ENCODE measurements at places on chromosomes 12 and 14. TPM values are rescaled to one million over a fixed set of nuclear protein-coding genes. Genes with fewer than 3 reads are reported as not detected.

FGD6 gene
- total RNA-seq = 1.6 TPM

AQP2 gene
- not detected for total RNA-seq

NGB gene
- not detected for total RNA-seq

HAL gene
- total RNA-seq = 0.17 TPM

FSCB gene
- not detected for total RNA-seq

LYZ gene
- 3.3 TPM for total RNA-seq

LGR5 gene
- not detected for total RNA-seq

GUCY2C gene
- not detected for total RNA-seq

FAM186B gene
- total RNA-seq = 1.0 TPM

ETFRF1 gene
- 30.1 TPM for total RNA-seq

TMEM179 gene
- total RNA-seq = not detected

KIF5A gene
- total RNA-seq = 0.60 TPM

ASIC1 gene
- total RNA-seq = 2.9 TPM

RAPGEF3 gene
- 0.25 TPM for total RNA-seq

AKAP5 gene
- total RNA-seq = 3.7 TPM

CCND2 gene
- total RNA-seq = 155 TPM

ACVR1B gene
- total RNA-seq = 12.0 TPM

KLRC2 gene
- total RNA-seq = 2.8 TPM

CYP27B1 gene
- total RNA-seq = 2.0 TPM

TNFAIP2 gene
- total RNA-seq = 0.90 TPM

TAS2R9 gene
- not detected for total RNA-seq

RPS6KL1 gene
- 8.9 TPM for total RNA-seq

IL26 gene
- not detected for total RNA-seq

OTOGL gene
- total RNA-seq = not detected

CCDC196 gene
- total RNA-seq = not detected

CDK2 gene
- total RNA-seq = 13.5 TPM

KCNA5 gene
- total RNA-seq = not detected

ACADS gene
- 7.3 TPM for total RNA-seq

TAS2R50 gene
- total RNA-seq = not detected

TGM1 gene
- total RNA-seq = 3.6 TPM

RABGGTA gene
- 59.1 TPM for total RNA-seq

ATXN3 gene
- total RNA-seq = 27.2 TPM

ESRRB gene
- total RNA-seq = 0.36 TPM

EML1 gene
- not detected for total RNA-seq

IKZF4 gene
- total RNA-seq = 2.5 TPM

KRT3 gene
- not detected for total RNA-seq

GALNT6 gene
- total RNA-seq = 10.8 TPM

SMIM41 gene
- total RNA-seq = 0.22 TPM

MNAT1 gene
- total RNA-seq = 12.0 TPM

CMTM5 gene
- not detected for total RNA-seq

SDSL gene
- total RNA-seq = not detected

C14orf132 gene
- total RNA-seq = 0.58 TPM

RNASE2 gene
- total RNA-seq = not detected

PTPRQ gene
- not detected for total RNA-seq

SIX4 gene
- not detected for total RNA-seq

RBMS2 gene
- total RNA-seq = 8.3 TPM

ANKRD33 gene
- not detected for total RNA-seq

SERPINA4 gene
- not detected for total RNA-seq

Data from CD8-positive, alpha-beta T cell (primary cell).